ENCODE measurements at places on chromosomes 4 and X.

DNA sequence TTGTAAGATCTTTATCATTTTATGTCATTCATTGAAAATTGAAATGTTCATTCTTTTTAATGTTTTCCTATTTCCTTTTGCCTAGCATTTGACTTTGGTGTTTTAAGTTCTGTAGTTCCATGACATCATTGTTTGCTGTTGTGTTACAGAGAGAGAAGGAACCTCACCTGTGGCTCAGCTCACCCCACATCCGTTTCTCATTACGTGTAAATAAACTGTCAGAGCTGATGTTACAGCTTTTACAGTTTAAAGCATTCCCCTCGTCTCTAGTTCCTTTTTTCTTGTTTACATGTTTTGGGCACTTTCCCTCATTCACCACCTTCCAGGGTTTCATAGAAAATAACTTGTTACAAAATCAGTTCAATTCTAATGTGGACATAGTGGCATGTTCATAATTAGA lies 137.2 kb downstream of the FNIP2 start:
- no peak for DNase-seq

GRCh38 chr4:169293343-169294176 lies 22.8 kb upstream of the SH3RF1 start:
- no peak for DNase-seq

DNA sequence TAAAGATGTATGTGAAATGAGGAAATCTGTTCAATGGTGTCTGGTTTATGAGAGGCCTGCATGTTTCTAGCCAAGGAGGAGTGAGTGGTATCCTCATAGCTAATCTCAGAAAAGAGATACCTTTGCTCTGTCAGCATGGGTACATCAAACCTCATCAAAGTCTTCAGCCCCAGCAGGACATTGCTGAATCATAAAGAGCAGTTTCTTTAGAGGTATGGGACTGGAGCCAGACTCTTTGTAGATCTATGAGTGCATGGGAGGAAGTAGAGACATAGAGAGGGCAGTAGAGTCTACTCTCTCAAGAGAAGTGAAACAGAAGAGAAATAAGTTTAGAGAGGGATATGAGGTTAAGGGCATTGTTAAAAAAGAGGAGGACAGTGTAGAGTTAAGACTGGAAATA lies 1950.9 kb downstream of the ARAP2 start:
- no peak for DNase-seq

- DNase-seq, result peak; percentile 23
These were observed 42.9 kb downstream of the MOSPD2 start for GRCh38 chrX:14916017-14916674.

DNA sequence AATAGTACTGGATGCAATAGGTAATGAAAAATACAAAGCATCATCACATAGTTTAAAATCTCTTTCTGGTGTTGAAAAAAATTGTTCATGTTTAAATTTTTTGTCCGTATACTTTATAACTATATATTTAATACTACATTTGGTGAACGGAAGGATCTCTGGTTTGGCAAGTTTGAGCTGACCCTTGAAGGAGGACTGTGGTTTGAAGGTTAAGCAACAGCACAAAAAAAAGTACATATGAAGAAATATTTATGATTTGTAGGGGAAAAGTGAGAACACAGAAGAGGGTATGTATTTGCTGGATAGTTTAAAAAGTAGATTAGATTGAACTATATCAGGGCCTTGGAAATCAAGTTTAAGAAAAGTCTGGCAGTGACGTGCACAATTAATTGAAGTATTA lies 13.3 kb downstream of the SRP72 start:
- DNase-seq, result no peak

DNA sequence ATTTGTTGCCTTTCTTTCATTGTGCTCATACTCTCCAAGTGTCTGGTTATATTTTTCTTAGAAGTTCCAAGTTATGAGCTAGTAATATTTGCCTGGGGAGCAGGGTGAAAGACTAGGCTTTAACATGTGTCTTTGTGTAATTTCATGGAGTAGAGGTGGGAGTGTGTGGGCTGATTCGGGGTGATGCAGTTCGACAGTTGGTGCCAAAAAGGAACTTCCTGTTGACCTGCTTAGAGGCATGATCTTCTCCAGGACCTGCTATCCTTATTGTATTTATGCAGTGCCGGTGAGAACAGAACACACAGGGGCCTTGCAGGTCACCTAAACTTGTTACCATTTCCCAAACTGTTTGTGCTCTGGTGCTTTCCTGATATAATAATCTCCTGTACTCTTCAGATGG lies 21.2 kb downstream of the USP53 start:
- no peak for DNase-seq

DNA sequence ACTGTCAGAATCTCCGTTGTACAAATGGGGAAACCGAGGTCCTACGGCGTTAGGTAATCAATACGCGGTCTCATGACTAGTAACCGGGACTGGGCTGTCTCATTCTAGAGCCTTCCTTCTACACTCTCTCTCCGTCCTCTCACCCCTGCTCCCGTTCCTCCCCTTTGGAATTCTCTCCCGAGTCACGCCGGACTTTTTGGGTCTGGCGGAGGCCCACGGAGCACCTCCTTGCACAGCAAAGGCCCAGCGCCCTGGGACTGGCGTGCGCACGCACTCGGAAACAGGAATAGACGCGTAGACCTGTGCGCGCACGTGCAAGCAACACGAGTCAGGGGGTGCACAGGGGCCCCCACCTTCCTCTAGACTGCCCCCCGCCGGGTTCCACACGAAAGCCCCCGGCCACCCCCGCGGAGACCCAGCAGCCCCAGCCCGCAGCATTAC lies 361 bp downstream of the QDPR start:
- DNase-seq, result no peak
